ENCODE measurements at places on chromosomes 16 and 17.
A peak's percentile ranks its signal among the peaks of the same experiment; 100 is the strongest.

- DNase-seq = no peak
Observed at GRCh38 chr17:5424909-5425308, 4.9 kb downstream of the RPAIN start.

- DNase-seq = no peak
Observed at GRCh38 chr17:16569358-16569712, 331 bp upstream of the ZNF287 start.

DNA sequence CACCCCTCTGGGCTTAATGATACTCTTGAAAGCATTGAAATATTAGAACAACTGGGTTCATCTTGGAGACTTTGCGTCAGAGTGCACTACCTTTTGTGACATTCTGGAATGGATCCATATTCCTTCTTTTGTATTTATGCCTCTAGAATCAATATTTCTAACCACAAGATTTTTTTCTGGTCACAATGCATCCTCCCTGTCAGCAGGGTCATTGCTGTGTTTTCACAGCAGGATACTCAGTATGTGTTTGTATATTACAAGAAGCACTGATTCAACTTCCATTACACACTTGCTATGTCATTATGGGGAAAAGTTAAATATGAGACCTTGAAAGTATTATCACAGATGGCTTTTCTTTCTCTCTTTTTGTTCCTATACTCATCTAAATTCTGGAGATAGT, 370.0 kb downstream of the HS3ST3B1 start:
- no peak for DNase-seq

DNA sequence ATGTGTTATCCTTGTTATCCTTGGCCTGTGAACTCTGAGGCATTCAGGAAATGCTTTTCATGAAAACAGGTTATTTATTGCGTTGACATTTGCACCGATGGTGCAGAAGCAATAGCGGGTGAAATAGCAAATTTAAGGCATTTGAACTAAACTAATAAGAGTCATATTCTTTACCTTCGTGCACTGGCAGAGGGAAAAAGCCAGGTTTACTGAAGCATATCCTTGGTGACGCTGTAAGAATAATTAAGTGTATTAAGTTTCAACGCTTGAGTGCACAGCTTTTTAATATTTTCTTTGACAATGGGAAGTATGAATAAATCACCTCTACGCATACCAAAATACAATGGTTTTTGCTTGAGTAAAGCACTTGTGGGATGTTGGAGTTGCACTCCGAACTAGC, 13.6 kb upstream of the KPNA2 start:
- DNase-seq = no peak

- peak; percentile 61 for DNase-seq
Observed at GRCh38 chr17:65131946-65132345, 5.2 kb upstream of the RGS9 start.

DNA sequence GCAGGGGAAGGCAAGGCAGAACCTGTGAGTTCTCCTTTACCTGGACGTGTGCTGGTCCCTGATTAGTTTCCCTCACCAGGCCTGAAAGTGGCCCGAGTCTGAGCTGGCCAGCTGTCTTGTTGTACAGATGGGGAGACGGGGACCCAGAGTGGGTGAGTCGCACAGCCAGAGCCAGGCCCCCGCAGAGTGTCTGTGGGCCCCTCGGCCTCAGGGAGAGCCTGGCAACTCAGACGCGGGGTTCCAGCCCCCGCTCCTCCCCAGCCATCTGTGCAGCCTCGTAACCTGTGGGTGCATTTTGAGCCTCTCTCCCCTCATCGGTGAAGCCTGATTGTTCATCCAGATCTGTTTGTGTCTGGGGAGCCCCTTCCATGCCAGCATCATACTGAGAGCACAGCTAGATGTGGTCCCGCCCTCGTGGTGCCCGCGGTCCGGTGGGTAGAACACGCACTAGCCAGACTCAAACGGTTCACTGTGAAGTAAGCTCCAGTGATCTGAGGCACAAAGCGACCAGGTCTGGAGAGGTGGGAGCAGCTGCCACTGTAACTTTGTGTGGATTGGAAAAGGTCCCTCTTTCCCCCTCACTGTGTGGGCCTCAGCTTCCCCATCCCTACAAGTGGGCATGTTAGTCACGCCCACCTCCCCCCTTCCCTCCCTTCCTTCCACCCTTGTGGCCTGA, 6.0 kb upstream of the NDRG4 start:
- no peak for DNase-seq

- peak; percentile 75 for DNase-seq
Observed at GRCh38 chr17:40358323-40359038, 6.1 kb downstream of the GJD3 start.

DNA sequence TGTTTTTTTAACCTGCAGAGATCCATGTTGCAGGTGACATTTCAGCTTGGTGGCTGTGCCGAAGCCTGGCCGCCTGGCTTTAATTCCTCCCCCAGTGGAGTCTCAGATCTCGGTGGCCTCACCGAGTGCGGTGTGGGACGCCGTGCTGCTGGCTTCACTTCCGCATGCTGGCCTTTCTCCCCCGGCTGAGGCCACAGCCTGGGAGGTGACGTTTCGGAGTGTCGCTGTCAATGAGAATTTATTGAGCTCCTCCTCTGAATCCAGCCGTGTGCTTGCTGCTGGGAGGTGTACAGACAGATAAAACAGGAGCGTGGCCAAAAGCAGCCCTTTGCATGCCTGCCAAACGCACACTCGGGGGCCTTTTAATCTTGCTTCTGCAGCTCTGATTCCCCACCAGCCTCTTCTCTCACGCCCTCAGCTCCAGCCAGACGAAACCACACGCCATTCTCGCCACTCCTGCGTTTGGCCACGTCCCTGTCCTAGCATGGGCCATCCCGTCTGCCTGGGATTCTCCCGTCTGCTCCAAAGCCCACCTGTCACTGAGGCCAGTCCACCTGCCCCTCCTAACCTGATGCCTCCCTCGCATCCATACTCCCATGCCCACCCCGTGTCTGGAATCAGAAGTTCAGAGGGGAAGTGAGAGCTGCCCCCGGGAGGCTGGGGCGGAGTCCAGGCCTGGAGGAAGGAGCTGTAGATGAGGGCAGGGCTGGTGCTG, 3.6 kb downstream of the GSE1 start:
- DNase-seq = no peak

DNA sequence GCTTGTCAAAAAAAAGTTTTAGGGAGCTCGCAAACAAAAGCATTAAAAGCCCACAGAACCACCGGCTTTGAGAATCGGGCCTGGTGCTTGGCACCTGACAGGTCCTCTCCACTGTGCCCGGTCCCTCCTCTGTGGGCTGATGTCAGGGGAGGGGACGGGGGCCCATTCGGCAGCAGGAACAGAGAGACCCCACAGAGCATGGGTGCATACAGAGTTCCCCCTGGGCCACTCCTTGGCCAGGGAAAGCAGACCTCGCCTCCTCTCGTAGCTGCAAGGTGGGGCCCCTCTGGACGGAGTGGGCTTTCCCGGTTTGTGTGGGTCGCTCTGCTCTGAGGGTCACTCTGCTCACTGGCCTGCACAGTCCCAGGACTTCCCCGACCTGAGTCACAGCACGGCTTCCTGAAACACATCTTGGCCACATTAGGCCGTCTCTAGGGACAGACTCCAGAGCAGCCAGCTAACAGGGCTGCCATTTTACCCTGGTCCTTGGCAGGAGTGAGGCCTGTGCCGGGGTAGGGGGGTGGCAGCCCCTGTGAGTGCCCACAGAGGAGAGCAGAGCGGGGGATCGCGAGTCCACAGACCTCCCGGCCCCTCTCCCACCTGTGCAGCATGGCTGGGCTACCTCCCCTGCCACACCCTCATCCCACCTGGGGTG, 11.1 kb downstream of the CBFA2T3 start:
- DNase-seq = no peak

GRCh38 chr17:75980188-75981018, 1.4 kb downstream of the TEN1 start:
- DNase-seq = no peak

- DNase-seq = peak; percentile 58
Observed at GRCh38 chr16:14399378-14400284, 230.4 kb downstream of the PARN start.

DNA sequence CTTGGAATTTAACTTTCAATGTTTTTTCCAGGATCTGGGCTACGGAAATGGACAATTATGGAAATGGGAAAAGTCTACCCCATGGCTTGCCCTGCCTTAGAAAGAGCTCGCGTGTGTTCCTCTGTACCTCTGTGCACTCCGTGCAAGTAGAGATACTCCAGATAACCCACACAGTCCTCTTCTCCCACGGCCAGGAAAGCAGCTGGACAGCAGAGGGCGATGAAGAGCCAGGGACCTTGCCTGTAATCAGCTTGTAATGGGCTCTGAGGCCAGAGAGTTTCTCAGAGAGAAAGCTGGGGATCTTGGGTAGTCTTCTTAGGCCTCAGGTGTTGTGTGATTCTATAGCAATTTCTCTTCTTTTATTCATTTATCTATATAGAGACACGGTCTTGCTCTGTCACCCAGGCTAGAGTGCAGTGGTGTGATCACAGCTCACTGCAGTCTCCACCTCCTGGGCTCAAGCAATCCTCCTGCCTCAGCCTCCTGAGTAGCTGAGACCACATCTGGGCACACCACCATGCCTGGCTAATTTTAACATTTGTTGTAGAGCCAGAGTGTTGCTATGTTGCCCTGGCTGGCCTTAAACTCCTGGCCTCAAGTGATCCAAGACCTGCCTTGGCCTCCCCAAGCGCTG, 2.4 kb upstream of the SOCS7 start:
- DNase-seq = peak; percentile 69

GRCh38 chr16:29806099-29806579, at the start of gene MAZ:
TSS of gene MAZ (plus strand) at chr16:29806529. CDS start at chr16:29806702, 173 bp downstream.
- no peak for DNase-seq

DNA sequence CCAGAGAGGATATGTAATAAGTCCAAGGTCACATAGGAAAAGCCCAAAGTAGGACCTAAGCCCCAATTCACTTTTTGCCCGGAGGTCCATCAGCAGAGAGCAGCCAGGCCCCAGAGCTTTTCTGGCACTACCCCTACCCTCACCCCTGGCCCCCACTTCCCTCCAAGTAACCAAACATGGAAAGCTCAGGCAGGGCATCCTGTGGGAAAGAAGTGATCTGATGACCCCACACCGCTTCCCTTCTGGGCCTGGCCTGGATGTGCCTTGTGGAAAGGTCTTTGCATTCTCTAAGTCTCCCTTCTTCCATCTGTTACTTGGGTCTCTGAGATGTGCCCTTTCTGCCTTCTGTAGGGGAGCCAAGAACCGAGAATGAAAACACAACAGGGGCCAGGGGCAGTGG, 136.9 kb downstream of the TMEM132E start:
- DNase-seq = no peak

GRCh38 chr16:89374393-89374960, 115.9 kb downstream of the ANKRD11 start:
- DNase-seq = no peak

- peak; percentile 98 for DNase-seq
Observed at GRCh38 chr17:835263-835662, 53.1 kb downstream of the MRM3 start.

DNA sequence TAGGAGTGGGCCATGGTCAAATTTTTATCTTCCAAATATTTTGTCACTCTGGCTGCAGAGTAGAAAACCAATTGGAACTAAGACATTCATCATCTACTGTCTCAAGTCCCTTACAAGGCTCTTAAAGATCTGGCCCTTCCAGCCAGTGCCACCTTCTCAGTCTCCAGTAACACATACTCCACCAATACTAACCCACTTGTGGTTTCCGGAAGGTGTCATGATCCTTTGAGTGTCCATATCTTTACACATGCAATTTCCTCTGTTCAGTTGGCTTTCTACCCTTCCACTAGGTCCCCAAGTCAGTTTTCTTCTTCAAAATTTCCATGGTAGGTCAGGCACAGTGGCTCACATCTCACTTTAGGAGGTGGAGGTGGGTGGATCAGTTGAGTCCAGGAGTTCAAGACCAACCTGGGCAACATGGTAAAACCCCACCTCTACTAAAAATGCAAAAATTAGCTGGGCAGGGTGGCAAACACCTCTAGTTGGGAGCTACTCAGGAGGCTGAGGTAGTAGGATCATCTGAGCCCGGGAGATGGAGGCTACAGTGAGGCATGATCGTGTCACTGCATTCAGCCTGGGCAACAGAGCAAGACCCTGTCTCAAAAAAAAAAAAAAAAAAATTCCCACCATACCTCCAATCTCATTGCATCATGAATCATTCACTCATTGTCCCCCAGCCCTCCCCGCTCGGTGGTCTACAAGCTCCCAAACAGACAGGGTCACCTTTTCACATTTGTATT, 6.0 kb upstream of the GRB2 start:
- DNase-seq = no peak

- DNase-seq = no peak
Observed at GRCh38 chr17:48624544-48625494, 1.3 kb downstream of the HOXB9 start.

DNA sequence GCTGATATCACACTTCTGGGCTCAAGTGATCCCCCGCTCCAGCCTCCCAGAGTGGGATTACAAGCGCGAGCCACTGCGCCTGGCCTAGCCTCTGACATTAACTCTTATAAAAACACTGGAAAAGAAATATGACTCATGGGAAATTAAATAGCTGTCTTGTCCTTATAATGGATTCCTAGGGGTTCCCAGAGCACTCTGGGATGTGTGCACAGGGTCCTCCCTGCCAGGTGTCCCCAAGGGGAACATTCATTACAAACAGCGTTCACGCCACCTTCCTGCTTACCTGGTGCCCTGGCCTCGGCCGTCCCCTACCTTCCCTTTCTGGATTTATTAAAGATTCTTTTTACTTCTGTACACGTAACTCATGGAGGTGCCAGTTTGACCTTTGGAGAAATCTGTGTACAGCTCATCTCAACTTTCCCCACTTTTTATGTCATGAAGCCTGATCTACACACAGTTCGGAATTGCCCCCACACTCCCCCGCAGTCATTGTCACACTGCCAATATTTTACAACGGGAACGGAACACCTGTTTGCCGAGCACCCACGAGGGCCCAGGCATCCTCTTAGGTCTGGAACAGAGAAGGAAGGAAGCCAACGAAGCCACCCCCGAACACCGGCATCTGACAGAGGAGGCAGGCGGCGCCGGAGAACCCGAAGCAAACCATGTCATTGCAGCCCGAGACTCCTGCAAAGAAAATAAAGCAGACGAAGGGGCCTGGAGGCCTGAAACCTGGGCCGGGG, 39.7 kb upstream of the MEAK7 start:
- DNase-seq = no peak
